ENCODE measurements at places on chromosomes 13 and 19.

GRCh38 chr19:18349524-18350128, 9.2 kb downstream of the PGPEP1 start:
- DNase-seq, result peak; percentile 73

- DNase-seq, result no peak
Measured at GRCh38 chr13:59837101-59837500, 326.6 kb downstream of the DIAPH3 start.

DNA sequence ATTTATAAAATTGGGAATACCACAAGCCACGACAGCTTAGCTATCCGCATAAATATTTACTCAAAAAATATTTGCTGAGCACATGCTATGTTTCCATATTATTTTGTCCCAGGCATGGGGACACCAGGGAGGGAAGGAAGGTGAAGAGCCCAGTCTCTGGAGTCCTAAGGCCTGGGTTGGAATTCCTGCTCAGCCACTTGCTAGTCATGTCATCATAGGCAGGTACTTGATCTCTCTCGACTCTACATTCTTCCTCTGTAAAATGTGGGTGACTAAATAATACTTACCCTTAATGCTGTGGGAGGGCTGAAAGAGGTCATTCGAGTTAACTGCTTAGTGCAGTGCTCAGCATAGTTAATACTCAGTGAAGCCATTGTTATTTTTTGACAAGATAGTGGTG, 4.3 kb upstream of the RNASEH2B start:
- no peak for DNase-seq

- peak; percentile 50 for DNase-seq
Measured at GRCh38 chr19:54465426-54466109, 2.0 kb upstream of the LENG9 start.

Data from ovary (tissue), 10 donors.